ENCODE measurements at places on chromosomes 11 and 22.

DNA sequence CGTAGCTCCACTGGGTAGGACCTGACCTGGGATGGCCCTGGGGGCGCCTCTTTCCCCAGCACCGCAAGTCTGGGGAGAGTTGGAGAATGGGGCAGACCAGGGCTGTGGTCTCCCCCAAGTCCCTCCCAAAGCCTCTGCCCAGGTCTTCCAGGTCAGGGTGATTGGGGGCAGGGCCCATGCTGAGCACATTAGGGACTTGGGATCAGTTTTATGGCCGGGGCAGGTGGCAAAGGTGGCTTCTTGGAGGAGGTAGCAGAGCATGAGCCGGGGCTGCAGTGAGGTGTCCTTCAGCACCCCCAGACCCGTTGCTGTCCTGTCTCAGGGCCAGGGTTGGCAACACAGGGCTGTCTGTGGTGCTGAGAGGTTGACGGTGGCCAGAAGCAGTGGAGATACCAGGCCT lies 6.0 kb downstream of the RELT start:
- DNase-seq, result no peak

DNA sequence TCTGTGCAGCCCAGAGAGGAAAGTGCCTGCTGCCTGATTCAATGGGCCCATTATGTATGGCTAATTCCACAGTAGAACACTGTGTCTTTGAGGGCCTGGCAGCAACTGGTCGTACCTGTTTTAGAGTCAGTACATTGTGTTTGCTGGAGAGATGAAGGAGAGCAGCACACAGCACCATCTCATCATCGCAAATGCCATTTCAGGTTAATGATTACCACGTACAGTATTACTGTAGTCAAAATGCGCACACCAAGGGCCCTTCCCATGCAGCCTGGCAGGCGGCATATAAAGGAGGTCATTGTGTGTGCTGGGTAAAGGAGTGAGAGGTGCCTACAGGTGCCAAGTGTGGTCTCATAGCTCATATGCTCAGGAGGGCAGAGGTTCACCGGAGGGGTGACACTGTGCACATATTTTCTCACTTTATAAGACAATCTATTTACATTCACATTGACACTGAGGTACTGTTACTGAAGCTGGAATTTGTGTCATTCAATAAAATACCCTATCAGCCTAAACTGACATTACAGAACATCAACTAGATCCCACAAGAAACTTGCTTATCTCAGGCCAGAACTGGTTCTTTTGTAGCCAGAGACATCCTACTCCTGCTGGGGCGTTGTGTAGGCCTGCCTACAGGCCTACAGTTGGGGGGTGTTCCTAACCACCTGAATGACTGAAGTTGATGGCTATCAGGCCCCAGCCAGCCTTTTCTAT lies 90.4 kb downstream of the APIP start:
- DNase-seq, result no peak

- no peak for DNase-seq
Observed at GRCh38 chr11:14308114-14308896, 50.7 kb downstream of the RRAS2 start.

GRCh38 chr11:57761301-57762234 lies at the start of gene CTNND1:
Gene CTNND1 (plus strand): TSS chr11:57761802. CDS start chr11:57791479, 29,677 bp downstream.
- DNase-seq, result no peak

DNA sequence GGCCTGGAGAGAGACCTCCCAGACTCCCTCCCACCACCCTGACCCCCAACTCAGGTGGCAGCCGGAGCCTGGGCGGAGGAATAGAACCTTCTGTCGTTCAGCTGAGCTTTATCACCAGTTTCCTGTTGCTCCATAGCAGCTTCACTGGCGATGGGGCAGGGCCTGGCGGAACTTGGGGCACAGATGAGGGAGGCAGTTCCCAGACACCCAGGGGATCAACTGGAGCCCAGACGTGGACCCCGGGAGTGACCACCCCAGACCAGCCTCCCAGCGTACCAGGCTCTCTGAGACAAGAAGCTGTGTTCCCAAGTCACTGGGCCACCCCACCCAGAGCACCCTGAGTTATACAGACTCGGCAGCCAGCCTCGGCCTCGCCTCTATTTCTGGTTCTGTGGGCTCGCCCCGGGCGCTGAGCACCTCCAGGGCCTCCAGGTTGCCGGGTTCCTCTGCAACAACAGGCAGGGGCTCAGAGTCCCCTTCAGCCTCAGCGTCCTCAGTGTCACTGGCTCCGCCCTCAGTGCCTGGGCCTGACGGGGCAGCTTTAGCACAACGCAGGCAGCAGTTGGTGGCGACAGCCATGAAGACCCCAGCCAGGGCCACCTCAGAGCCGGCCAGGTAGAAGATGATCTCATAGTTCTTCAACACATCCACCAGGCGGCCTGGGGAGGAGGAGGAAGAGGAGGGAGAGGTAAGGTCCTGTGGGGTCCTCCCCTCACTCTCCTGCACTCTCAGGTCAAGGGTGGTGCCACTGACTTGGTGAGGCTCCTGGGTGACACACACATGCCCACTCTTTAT lies 5.7 kb downstream of the SLC16A8 start:
- no peak for DNase-seq

Measured in stimulated activated CD4-positive, alpha-beta T cell treated with anti-CD3 and anti-CD28 coated beads, Interleukin-1b, Interleukin-23, amount 100 ng/mL, for 4 hours (primary cell).